Activated naive CD4-positive, alpha-beta T cell treated with anti-CD3 and anti-CD28 coated beads, Interleukin-2, amount 50 U/mL, for 72 hours (primary cell): ENCODE measurements at places on chromosomes 7 and 10. TPM values are rescaled to one million over a fixed set of nuclear protein-coding genes. Genes with fewer than 3 reads are reported as not detected.

Gene KCNMA1
- total RNA-seq = not detected

DNA sequence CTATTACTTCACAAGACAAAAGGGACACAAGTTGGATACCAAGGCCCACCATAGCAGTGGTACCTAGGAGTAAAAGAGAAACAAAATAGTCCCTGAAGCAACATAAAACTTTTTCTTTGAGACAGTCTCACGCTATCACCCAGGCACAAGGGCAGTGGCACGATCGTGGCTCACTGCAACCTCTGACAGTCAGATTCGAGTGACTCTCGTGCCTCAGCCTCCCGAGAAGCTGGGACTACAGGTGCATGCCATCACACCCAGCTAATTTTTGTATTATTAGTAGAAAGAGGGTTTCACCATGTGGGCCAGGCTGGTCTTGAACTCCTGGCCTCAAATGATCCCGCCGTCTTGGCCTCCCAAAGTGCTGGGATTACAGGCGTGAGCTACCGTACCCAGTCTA, 59.0 kb upstream of the KCNMA1 start:
- DNase-seq = no peak

- no peak for DNase-seq
Observed at GRCh38 chr10:100008142-100008522, 1.6 kb downstream of the DNMBP start.

GRCh38 chr10:117723343-117723742, 180.8 kb downstream of the EMX2 start:
- DNase-seq = no peak

Gene MBL2
- not detected for total RNA-seq

DNA sequence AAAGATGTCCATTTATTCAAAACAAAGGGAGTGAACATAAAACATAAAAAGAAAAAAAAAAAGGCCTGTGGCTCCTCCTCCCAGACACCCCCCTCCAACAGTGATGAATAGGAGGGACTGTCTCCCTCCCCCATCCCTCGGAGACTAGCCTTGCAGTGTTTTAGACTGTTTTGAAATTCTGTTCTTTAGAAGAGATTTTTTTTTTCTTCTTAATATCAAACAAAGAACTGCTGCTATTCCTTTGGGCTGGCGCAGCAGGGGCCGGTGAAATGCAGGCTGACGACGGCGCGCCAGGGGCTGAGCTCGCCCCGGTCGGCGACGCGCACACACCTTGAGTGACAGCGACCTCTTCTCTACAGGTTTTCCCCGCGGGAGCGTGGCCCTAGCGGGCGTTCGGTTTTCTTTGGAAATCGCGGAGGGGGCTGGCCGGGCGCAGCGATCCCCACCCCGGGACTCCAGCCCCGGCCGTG, at the start of gene LANCL2:
Gene LANCL2 (plus strand): TSS at position 133 of the 470 bp plus-strand sequence. CDS start 689 bp downstream, outside the sequence.
- DNase-seq = peak; percentile 52

GRCh38 chr7:114086914-114087652, 168.3 kb upstream of the PPP1R3A start:
- DNase-seq = no peak

Gene SDK1
- 2.1 TPM for total RNA-seq

- no peak for DNase-seq
Observed at GRCh38 chr7:50182759-50183158, 89.7 kb upstream of the ZPBP start.

Gene PRLHR
- total RNA-seq = not detected

DNA sequence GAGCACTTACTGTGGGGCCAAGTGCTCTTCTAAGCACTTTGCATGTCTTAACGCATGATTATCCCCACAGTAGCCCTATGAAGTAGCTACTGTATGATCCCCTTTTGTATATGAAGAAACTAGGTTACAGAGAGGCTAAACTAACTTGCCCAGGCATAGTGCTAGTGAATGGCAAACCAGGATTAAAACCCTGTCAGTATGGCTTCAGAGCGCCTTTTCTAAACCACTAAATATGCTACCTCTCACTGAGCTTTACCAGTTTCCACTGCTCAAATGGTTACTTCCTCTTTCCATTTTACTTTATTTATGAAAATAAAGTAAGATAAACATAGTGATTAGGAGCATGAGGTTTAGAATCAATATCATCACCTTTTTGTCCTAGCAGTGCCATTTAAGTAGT, 73.6 kb downstream of the PODXL start:
- DNase-seq = no peak

Gene VGF
- not detected for total RNA-seq

Gene SPDYE5
- total RNA-seq = not detected

DNA sequence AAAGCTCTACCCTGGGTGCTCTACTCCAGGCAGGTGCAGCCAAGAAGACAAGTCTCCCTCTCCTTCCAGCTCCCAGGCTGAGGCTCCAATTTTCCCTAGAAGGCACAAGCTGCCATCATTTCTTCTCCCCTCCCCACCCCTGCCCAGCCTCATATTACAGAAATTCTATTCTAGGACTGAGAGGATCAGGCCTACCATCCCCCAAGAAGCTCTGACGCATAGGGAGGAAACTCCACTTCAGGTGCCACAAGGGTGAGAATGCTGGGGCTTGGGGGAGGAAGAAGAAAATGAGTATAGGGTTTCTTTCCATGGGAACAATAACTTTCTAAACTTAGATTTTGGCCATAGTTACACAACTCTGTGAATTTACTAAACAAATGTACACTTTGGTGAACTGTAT, 35.3 kb downstream of the FEZF1 start:
- no peak for DNase-seq

DNA sequence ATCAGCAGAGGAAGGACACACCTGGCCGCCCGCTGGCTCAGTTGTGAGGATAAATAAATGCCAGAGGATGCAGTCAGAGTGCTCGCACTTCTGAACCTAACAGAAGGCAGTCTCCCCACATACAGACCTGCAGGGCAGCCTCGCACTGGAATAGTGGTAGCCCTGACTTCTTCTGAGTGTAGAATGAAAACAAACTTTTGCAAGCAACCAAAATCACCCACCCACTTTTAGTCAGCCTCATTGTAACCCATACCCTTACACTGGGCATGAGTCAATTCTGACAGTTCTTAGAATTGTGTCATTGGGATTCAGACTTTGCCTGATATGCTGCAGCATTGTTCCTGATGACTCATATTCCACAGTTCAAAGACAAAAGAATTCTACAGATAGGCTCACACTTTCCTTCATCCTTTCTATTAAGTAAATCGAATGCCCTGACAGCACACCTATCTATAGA, 167.0 kb upstream of the CDK1 start:
- DNase-seq = no peak
